ENCODE measurements at places on chromosomes 1 and 21.

GRCh38 chr21:38086580-38086979 is 170.2 kb upstream of the KCNJ15 start:
- DNase-seq: no peak

DNA sequence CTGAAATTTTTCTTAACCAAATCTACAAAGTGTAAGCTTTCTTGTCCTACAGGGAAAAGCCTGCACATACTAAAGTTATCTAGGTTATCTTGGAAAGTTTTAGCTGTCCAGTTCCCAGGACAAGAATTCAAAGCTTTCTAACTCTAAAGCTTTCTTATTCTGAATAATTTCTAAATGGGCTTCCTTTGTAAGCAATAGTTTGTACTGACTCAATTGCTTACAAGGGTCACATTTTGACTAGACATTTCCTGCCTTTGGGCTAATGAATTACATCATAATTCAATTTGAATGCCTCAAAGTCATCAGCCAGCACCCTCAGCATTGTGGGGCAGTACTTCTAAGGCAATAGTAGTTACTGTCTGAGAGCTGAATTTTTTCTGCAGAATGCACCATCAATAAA is 223.0 kb downstream of the LTN1 start:
- peak; percentile 69 for DNase-seq

- peak; percentile 2 for DNase-seq
Observed at GRCh38 chr1:165486663-165487062, 41.7 kb upstream of the RXRG start.

GRCh38 chr1:231626951-231627614 is 493 bp downstream of the DISC1 start:
- no peak for DNase-seq

DNA sequence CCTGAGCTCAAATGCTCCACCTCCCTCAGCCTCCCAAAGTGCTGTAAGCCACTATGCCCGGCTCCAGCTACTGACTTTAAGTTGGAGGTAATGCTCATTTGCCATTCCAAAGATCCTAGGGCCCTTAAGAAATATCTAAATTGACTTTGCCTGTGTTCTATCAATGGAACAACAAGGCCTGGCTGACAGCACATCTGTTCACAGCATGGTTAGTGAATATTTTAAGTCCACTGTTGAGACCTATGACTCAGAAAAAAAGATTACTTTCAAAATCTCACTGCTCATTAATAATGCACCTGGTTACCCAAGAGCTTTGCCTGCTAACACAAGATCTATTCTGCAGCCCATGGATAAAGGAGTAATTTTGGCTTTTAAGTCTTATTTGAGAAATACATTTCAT is 3.5 kb upstream of the SSX2IP start:
- peak; percentile 66 for DNase-seq

All from fibroblast of mammary gland (primary cell).